ENCODE measurements at places on chromosomes 6 and 20.

- DNase-seq = no peak
Observed at GRCh38 chr20:62049342-62050165, 16.1 kb downstream of the TAF4 start.

GRCh38 chr6:87075168-87075567 lies 19.7 kb downstream of the CGA start:
- DNase-seq = no peak

DNA sequence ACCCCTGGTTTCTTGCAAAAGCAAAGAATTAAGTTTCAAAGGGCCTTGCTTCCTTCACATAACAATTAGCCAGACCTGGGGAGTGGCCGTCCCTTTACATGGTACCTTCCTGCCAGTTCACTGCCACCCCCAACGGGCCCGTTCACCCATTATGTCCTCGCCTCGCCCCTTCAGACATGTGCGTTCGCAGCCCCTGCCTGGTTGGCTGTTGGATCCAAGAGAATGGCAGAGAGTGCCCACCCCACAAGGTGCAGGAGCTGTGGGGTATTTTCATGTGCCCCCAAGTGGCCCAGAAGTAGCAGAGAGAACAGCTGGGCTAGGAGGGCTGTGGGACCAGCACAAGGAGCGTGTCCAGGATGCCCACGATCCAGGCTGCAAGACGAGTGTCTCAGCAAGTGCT lies 422.9 kb upstream of the SULF2 start:
- DNase-seq = no peak

DNA sequence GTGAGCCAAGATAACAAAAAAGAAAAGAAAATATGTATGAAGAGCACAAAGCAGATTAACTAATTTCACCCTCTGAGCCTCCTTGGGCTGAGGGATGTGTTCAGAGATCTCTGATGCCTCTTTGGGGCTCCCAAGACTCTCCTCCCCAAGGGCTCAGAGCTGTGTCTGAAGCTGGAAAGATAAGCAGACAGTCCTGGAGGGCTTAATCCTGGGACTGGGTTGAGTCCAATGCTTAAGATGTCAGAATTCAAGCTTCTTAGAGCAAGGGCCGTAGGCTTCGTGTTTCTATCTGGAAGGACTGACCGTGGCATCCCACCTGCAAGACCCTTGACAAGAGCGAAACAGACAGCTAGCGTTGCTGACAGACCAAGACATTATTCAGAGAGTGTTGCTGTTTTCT lies 229.0 kb downstream of the ZMYND8 start:
- DNase-seq = no peak

- DNase-seq = peak; percentile 14
Observed at GRCh38 chr6:68054756-68055155, 580.3 kb upstream of the ADGRB3 start.

DNA sequence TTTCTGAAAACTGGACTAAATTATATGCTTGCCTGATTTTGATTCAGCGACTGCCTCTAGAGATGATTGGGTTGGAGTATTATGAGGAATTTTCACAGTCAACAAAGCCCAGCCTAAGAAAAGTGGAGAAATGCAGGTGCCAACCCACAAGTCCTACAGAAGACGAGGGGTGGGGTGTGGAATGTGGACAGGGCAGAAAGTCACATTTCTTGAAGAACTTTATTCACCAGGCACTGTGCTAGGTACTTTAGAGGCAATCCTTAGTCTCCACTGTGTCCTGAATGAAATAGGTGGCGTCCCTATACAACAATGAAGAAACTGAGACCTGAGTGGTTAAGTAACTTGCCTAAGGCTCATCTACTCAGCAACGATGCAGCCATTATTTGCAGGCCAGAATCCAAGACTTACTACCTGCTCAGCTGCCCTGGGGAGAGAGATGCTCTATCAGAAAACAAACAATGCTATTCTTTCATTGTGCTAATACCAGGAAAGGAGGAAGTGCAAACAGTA lies 106.3 kb downstream of the RNF144B start:
- DNase-seq = no peak

GRCh38 chr6:17220040-17220910 lies 60.9 kb upstream of the RBM24 start:
- DNase-seq = no peak

DNA sequence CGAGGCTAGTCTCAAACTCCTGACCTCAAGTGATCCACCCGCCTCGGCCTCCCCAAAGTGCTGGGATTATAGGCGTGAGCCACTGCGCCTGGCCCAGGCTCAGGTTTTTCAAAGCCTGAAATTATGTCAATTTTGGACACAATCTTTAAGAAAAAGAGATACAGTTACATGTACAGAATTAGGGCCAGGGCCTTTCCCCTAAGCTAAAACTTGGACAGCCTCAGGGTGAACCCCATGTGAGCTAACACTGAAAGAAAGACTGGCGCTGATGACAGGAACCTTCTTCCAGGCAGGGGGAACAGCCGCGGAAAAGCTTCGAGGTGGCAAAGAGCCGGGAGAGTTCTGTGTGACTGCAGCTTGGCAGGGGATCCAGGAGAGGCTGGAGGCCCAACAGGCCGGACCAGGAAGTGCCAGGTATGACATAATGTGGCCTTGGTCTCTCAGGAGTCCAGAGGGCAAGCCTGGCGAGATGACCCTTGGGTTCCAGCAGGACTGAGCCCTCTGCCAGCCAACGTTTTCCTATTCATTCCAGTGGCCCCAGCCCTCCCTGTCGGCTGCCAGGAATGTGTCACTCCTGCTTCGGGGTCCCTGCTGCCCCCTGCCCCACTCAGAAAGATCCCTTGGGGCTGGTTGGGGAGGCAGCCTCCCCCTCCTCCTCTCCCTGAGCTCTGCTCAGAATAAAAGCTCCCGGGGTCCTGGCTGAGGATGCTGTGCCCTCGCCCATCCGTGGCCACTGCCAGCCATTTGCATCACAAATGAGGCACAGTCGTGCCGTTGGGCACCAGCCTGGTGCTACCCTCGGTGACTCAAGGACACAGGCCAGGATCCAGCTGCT lies 37.3 kb downstream of the RBM38 start:
- no peak for DNase-seq

GRCh38 chr6:7579851-7580250 lies 10.1 kb upstream of the SNRNP48 start:
- no peak for DNase-seq

- no peak for DNase-seq
Observed at GRCh38 chr20:3070725-3071124, 695 bp upstream of the OXT start.

GRCh38 chr20:33408716-33409654 lies 7.7 kb upstream of the CDK5RAP1 start:
- DNase-seq = no peak

DNA sequence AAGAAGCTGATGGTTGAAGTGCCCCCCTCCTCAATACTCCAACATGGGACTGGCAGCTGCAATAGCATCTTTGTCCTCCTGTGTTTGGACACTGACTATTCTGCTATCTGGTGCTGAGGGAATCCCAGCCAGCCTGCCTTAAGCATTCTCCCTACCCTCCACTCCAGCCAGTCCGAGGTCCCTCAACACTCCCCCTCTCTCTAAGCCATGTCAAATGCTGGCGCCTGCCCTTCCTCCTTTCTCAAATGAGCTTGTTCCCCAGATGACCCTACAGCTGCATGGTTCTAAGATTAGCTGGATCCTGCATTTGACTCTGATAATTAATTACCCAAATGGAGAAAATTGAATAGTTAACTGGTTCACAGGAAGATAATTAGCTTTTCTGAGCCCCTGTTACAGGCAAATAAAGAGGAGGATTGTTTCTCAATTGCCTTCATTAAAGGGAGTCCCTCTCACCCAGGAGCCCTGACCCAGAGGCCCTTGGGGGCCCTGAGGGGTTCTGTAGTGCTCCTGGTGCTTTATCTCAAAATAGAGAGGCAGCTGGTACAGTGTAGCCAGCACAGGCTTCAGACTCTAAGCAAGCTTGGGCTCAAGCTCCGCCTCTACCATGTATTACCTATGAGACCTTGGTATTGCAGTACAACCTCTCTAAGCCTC lies 37.9 kb upstream of the CHD6 start:
- DNase-seq = no peak

GRCh38 chr6:35090734-35091133 lies 50.4 kb downstream of the TCP11 start:
- no peak for DNase-seq

DNA sequence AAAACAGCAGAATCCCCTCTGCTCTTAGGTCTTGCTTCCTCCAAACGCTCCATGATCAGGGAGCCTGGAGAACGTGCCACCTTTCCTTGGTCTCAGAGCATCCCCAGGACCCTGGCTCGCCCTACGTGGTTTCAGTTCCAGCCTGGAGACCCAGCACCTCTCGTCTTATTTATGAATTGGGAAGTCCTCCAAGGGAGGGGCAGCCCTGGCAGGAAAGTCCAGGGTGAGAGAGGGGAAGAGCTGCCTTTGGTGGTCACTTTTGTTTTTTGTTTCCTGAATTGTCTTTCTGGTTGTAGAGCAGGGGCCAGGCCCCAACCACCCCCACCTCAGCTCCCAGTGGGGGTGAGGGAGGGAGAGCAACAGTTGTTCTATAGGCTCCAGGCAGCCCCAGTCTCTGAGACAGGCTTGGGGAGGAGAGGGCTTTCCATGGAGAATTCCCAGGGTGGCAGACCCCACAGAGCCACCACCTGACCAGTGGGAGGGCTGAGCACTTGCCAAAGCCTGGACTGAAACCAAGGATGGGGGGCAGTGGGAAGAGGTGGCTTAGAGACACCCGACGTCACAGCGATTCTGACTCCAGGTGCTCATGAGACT lies 88.8 kb downstream of the PRND start:
- no peak for DNase-seq

GRCh38 chr20:53960579-53961272 lies 109.7 kb downstream of the BCAS1 start:
- DNase-seq = no peak

DNA sequence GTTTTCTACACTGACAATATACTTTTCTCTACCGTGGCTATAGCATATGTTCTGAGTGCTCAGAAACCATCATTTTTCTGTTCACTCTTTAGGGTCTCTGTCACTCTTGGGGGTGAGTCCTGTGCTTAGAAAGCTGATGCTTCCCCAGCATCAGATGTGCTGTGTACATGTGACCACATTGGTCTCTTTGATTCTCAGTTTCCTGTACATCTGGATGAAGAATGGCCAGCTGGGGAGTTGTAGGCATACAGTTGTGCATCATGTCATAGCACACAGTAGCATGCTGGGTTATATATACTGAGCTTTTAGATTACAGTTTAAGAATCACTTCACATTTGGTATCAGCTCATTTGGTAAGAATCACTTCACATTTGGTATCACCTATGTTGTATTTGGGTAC lies 238.6 kb upstream of the PREP start:
- DNase-seq = no peak

- no peak for DNase-seq
Observed at GRCh38 chr6:149440735-149441671, 40.9 kb downstream of the SUMO4 start.

DNA sequence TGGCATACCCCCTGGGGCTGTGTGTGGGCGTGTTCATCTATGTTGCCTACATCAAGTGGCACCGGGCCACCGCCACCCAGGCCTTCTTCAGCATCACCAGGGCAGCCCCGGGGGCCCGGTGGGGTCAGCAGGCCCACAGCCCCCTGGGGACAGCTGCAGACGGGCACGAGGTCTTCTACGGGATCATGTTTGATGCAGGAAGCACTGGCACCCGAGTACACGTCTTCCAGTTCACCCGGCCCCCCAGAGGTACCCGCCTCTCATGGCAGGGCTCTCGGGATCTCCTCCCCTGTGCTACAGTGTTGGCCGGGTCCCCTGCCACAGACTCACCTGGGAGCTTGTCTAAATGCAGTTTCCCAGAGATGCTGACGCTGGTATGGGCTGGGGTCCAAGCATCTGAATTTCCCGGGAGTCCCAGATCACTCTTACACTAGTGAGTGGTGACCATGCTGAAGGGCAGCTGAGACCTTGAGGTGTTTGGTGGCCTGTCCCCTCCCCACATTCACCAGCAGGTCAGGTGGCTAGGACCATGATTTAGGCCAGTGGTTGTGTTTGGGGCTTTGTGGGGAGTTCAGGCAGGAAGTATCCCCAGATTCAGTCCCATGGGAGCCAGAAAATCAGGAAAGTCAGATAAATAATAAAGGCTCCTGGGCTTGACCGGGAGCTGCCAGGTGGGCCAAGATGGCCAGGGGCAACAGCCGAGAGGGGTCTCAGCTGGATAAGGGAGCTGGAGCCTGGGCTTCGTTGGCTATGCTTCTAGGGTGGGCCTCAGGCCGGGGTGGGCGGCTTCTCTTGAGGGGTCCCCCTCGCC lies 11.8 kb downstream of the ENTPD6 start:
- no peak for DNase-seq

- DNase-seq = no peak
Observed at GRCh38 chr6:41222045-41222444, 6.1 kb upstream of the TREML4 start.

DNA sequence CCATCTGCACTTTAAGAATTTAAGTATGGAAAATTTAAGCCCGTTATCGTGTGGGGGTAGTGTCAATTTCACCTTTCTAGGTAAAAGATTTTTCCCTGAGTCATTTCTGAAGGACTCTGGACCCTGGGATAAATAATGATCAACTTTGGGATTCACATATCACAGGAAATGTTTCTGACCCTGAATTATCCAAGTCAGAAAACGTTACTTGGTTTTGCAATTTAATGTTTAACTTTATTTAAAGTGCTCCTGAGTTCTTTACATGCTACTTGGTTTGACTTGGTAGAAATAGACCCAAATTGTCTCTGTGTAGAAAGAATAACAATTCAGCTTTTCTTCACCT lies 1.5 kb upstream of the SLC17A3 start:
- DNase-seq = no peak

GRCh38 chr20:44622501-44623270 lies 28.8 kb downstream of the ADA start:
- no peak for DNase-seq

DNA sequence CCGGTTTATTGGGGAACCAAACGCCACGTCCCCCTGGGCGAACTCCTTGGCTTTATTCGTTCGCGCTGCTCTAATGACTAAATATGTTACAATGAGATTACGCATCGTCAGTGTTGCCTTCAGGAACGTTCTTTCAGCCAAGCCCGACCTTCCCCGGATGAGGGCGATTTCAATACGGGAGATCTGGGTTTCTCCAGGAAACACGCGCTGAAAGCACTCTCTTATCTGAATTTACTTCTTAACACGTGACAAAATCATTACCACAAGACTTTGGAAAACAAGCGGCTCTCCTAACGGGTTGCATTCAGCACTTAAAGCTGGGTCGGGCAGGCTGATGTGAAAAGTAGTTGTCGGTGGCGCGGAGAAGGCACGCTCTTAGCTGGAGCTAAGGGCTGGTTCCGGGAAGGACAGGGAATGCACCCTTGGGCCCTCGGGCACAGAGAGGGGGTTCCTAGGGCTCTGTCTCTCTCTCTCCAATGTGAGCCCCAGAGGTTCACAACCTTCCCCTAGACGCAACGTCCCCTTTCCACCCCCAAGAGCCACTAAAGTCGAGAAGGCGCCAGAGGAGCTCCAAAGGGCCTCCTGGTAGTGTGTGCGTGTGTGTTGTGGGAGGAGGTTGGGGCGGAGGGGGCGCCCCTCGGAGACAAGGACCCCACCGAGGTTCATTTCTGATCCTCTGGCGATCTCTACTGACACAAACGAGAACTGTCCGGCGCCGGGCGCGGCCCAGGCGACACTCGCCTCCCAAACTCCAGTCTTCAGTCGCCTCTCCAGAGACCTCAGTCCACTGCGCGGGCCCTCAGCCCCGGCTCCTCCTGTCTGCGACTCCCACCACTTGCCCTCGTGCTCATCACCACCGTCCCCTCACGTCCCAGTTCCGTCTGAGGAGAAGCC lies 7.1 kb upstream of the NKX2-2 start:
- no peak for DNase-seq

GRCh38 chr20:57529810-57530209 lies 4.9 kb upstream of the CTCFL start:
- DNase-seq = no peak
